ENCODE measurements at places on chromosomes 13 and 19. TPM values are rescaled to one million over a fixed set of nuclear protein-coding genes. Genes with fewer than 3 reads are reported as not detected.

Gene PSG4
- total RNA-seq, result not detected

Gene ZFP36
- total RNA-seq, result 18.3 TPM

Gene FRY
- 4.3 TPM for total RNA-seq

Gene RGCC
- 1.6 TPM for total RNA-seq

Gene RFX2
- 10.7 TPM for total RNA-seq

Gene TPP2
- 148 TPM for total RNA-seq
